ENCODE measurements at places on chromosomes 5 and 9.

DNA sequence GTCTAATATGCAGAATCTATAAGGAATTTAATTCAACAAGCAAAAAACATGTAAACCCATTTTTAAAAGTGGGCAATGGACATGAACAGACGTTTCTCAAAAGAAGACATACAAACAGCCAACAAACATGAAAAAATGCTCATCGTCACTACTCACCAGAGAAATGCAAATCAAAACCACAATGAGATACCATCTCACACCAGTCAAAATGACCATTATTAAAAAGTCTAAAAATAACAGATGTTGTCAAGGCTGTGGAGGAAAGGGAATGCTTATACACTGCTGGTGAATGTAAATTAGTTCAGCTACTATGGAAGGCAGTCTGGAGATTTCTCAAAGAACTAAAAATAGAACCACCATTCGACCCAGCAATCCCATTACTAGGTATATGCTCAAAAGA is 3.1 kb upstream of the KLHL3 start:
- DNase-seq: no peak

DNA sequence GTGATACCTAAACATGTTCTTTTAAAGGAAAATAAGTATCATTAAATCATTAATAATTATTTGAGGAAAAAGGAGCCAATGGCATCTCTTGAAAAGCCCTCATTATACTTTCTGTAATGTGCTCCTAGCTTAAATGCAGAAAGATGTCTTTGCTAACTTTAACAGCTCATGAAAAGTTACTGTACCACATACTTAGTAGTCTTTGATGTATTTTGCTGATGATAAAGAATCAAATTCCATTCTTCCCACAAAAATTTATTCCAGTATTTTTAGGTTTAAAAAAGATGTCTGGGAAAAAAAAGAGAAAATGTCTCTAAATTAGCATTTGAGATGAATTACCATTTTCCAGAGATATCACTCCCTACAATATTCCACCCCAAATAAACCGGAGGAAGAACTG is 112.5 kb downstream of the PPP2R2B start:
- DNase-seq: no peak

DNA sequence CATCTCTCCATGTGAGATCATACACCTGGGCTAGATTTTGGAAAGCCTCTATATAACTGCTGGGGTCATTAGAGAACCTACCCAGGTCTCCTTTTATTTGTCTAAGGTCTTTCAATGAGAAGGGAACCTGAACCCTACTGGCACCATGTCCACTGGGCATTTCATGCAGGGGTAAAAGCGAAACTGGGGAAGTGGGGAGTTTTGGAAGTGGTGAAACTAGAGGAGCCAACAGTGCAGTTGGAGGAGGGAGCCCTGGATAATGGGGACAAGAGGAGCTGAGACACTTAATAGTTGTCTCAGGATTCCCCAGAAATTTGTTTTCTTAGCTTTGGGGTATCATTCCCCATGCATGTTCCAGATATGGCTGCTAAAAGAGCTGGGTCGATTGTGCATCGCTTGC is 169.0 kb upstream of the NREP start:
- DNase-seq: no peak

- DNase-seq: no peak
Observed at GRCh38 chr5:176979669-176980068, 26.9 kb downstream of the UIMC1 start.

DNA sequence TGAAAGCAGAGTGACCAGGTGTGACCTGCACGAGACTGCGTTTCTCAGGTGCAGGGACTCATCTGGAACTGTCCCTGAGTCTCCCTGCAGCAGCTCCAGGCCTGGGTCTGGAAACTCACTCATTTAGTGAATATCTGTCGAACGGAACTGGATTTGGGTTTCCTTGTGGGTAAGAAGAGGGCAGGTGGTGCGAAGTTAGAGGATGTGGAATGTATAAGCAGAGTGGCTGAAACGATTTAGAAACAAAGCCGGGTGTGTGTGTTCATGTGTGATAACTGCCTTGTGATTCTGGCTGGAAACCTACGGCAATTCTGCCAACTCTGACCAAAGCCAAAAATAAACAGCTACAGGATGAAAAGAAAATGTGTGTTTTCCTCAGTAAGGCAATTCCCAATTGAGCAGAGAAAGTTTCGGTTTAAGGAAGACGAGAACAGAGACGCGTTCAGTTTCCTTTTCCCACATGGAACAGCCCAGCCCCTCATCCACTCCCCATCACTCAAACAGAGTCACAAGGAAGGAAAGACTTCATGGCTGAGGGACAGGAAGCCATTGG is 130.3 kb downstream of the NSG2 start:
- no peak for DNase-seq

- DNase-seq: no peak
Observed at GRCh38 chr9:110036286-110036685, 171.7 kb downstream of the C9orf152 start.
